ENCODE measurements at places on chromosomes 5 and 9.

GRCh38 chr5:43569236-43569746 lies 12.4 kb upstream of the PAIP1 start:
- DNase-seq, result no peak

DNA sequence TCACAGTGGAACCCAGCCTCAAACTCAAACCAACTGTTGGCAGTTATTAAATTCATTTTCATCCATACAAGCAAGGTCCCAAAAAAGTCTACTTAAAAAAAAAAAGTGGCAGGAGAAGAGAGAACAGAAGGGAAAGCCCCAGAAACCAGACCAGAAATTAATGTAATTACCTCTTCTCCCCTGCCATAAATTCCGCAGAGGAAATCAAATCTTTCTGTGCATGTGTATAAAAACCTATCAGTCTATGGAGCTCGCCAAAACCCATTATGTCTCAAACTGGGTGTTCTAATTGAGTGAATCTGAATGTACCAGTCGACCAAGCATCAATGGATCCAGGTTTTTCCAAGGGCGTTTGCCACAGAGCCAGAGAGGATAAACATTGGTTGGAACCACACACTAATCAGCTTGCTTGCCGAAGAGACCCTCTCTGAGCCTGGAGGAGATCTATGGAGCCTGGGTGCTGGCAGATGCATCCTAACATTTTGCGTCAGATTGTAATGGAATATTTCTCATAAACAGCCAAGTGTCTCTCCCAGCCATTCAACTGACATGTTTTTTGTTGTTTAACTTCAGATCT lies 7.9 kb upstream of the HAND1 start:
- DNase-seq, result no peak

DNA sequence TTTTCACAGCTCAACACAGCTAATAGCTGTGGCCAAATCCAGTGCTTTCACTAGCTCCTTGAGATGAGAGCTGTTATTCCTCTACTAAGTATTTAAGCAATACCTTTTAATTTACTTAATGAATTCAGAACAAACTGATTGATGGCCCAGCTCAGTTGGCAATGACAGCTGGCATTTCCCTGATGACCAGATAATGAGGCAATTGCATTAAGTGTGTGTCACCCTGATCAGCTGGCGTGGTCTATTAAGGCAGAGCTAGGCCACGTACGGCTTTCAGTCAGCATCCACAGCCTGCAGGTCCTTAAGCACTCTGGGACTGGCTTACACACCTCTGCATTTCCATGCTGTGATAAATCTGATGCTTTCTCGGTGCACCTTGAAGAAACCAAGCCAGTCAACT lies 34.4 kb downstream of the TTLL11 start:
- DNase-seq, result no peak

DNA sequence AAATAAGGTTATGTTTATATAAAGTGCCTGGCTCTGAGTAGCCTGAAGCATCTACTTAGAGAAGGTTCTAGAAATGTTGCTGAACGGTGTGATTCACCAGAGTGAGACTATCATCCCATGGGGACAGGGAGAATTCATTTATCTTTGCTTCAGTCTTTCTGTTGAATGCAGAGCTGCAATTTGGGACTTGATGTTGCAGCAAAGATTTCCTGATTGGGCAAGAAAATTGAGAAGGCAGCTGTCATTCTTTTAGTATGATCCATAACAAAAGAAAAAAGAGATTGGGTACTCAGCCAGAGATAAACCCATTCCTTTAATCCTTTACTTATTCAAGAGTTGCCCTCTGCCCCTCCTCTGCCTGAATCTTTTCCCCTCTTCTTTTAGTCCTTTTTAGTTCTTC lies 456.3 kb upstream of the WWC1 start:
- no peak for DNase-seq

DNA sequence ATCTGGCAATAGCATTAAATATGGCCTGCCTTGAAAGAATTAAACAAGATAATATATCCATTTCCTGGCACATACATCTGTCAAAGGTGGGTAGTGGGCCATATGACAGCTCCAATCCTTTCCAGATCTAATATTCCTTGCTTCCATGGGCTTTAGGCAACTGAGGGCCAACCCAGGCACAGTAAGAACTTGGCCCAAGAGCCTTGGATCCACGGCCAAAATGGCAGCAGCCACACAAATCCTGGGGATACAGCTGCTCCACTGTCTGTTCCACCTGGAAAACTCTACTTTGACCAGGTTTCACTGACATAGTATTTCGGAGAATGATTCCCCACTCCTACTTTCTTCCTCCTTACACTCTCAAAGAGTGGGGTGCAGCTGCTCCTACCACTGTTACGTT lies 13.3 kb downstream of the HAVCR1 start:
- DNase-seq, result no peak

DNA sequence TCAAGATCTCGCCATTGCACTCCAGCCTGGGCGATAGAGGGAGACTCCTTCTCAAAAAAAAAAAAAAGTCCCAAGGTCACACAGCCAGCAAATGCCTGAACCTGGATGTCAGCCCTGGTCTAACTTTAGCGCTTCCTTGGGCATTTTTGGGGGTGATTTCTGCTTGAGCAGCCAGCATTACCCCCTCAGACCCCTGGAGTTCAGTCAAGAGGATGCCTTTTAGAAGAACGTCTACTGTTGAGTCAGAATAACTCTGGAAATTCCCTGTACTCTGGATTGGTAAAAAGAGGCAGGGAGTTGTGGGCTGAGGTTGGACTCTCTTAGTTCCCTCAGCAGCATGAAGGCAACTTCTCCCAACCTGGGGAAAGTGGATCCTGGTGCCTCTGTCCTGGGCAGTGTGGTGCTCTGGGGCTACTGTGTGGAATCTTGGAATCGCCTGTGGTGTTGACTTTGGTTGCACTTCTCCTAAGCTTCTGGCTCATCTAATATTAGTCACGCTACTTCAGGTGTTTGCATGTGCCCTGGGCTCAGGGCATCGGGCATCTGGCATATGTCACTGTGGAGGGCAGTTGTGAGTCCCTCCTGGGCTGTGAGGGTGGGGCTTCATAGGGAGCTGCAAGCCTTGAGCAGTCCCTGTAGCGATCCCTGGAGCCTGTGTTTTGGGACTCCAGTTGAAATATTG lies 32.2 kb downstream of the STXBP1 start:
- DNase-seq, result no peak

DNA sequence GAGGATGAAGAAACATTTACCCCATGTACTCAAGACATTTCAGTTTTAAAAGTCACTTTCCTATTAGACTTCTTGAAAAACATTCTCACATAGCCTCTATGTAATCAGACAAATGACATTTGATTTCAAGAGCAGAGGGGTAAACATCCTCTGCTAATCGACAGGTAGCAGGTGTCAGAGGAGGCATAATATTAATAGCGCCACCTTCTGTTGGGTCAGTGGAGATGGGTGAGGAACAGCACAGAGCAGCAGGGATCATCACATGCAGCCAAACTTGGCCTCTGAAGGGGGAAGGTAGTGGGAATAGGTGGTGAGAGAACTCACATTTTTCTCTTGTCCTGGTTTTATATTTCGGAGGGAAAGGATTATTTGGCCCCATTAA lies 3.3 kb upstream of the LSM11 start:
- DNase-seq, result peak; percentile 15

- no peak for DNase-seq
Measured at GRCh38 chr9:16387382-16387781, 483.1 kb downstream of the BNC2 start.

DNA sequence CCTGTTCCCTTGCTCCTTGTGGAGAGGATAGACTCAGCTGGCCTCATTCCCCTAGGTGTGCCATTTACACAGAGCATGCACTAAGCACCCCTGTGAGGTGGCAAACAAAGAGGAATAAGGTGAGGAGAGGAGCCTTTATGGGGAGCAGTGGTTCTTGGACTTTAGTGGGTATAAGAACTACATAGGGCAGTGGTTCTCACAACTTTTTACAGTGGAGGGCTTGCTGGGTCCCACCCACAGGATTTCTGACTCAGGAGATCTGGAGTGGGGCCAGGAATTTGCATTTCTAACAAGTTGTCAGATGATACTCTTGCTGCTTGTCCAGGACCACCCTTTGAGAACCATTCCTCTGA lies 42.0 kb downstream of the CSF1R start:
- no peak for DNase-seq

- no peak for DNase-seq
Measured at GRCh38 chr5:106940986-106941385, 729.8 kb downstream of the EFNA5 start.

DNA sequence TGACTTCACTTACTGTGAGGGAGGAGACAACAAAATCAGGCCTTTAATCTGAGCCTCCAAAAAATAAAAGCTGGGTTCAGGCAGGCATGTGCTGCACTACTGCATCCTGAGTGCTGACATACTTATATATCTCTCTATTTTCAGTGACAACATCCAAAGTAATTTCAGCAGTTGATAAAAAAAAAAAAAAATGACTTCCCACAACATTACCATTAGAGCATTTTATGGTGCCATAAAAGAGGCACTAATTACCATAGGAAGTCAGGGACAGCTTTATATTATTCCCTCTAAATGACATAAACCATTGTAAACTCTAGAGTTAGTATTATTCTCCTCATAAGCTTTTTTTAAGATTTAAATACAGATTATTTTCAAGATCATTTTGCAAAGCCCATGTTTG lies 346.1 kb downstream of the SLCO4C1 start:
- DNase-seq, result no peak

- DNase-seq, result no peak
Measured at GRCh38 chr5:82074950-82075349, 103.1 kb downstream of the ATG10 start.

DNA sequence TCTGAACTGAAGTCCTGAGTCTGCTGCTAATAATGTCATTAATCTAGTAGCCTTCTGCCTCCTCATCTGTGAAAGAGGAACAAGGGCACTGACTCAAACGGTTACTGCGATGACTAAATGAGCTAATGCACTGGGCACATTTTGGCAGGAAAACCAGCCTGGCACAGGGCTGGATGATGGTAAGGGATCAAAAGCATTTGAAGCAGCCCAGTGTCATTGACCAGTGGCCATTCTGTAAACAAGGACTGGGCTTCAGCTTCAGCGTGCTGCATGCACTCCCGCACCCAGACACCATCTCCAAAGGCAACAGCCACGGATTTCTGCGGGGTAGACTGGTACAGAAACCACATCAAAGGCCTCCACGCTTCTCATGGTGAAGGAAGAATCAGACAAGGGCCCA lies 8.0 kb downstream of the GCNT4 start:
- DNase-seq, result no peak

DNA sequence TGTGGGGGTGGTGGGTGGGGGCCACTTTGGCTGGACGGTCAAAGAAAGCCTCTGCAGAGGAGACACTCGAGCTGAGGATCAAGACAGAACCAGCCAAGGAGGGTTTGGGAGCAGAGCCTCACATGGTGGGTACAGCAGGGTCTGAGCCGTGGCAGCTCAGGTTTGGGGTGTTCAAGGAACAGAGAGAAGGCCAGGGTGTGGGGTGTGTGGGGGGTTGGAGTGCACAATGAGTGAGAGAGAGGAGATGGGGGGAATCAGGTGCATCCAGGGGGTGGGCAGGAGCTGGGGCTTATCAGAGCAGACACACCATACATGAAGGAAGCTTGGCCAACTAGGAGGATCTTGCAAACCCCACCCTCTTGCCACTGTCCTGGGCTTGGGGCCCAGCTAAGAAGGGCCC lies 140.0 kb downstream of the NSG2 start:
- DNase-seq, result no peak

DNA sequence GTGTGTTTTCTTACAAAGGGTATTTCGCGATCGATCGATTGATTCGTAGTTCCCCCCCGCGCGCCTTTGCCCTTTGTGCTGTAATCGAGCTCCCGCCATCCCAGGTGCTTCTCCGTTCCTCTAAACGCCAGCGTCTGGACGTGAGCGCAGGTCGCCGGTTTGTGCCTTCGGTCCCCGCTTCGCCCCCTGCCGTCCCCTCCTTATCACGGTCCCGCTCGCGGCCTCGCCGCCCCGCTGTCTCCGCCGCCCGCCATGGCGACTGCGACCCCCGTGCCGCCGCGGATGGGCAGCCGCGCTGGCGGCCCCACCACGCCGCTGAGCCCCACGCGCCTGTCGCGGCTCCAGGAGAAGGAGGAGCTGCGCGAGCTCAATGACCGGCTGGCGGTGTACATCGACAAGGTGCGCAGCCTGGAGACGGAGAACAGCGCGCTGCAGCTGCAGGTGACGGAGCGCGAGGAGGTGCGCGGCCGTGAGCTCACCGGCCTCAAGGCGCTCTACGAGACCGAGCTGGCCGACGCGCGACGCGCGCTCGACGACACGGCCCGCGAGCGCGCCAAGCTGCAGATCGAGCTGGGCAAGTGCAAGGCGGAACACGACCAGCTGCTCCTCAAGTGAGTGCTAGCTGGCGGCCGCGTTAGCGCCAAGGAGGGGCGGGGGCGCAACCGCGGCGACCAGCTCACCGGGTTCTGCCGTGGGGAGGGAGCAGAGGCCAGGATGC lies 480 bp downstream of the LMNB1 start:
- DNase-seq, result peak; percentile 35

DNA sequence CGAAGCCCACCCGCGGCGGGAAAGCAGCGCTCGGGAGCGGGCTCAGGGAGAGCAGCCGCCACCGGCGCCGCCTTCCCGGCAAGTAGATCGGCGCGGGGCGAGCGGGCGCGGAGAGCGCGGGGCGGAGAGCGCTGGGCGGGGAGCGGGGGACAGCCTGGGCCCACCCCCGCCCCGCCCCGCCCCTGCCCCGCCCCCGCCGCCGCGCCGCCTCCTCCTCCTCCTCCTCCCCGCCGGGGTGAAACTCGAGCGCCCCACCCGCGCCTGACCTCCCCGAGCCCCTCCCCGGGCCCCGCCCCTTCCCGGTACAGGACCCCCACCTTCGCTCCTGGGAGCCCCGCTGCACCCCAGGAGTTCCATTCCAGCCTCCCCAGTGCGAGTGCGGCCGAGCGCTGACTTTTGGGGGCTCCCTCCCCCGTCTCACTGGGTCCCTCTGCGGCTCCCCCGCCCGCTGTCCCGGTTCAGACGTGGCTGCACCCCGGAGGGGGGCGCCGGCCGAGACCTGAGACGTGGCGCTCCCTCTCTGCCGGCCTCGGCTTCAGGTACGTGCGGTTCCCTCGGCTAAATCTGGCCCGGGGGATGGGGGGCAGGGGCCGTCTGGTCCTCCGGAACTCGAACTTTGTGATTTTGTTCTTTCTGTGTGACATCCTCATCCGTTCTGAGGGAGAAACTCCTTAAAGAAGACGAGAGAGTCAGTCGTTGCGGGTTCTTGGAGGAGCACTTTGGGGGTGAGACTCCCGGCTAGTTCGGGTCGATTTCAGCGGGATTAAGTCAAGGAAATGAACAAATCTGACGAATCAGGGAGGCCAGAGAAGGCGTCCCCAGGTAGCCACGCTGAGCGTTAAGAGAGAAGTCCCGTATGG lies at the start of gene SEMA5A:
SEMA5A (minus strand) TSS at position 84 of the 860 bp plus-strand sequence. CDS start 166,129 bp downstream, outside the sequence.
- no peak for DNase-seq

GRCh38 chr5:177256296-177256695 lies 47.2 kb downstream of the RAB24 start:
- DNase-seq, result no peak

- DNase-seq, result no peak
Measured at GRCh38 chr5:176176231-176176630, 62.0 kb upstream of the SIMC1 start.

All from OCI-M1 (cell line).